ENCODE measurements at places on chromosomes 16 and 17. TPM values are rescaled to one million over a fixed set of nuclear protein-coding genes. Genes with fewer than 3 reads are reported as not detected.

Gene MILR1
- total RNA-seq: 0.46 TPM

Gene CRHR1
- not detected for total RNA-seq

Gene HIC1
- 42.6 TPM for total RNA-seq

Gene IRX5
- 0.57 TPM for total RNA-seq

Gene CACNB1
- 24.1 TPM for total RNA-seq

Gene ATP2C2
- not detected for total RNA-seq

Gene P2RX1
- 4.0 TPM for total RNA-seq

Gene KRTAP4-5
- not detected for total RNA-seq

Gene PYDC1
- total RNA-seq: not detected

Gene WFDC1
- not detected for total RNA-seq

Gene VAT1L
- not detected for total RNA-seq

Gene KRT27
- total RNA-seq: not detected

Gene IRX6
- total RNA-seq: not detected

Gene RNF167
- total RNA-seq: 112 TPM

Gene SDK2
- total RNA-seq: 0.07 TPM

Gene CD300E
- not detected for total RNA-seq

Gene PDIA2
- total RNA-seq: not detected

Gene BRIP1
- 16.4 TPM for total RNA-seq

Gene ASPHD1
- total RNA-seq: 2.2 TPM

Gene MPV17L
- 0.09 TPM for total RNA-seq

Gene TEDC2
- total RNA-seq: 34.6 TPM

Gene CCDC154
- total RNA-seq: 0.80 TPM

Gene BRD7
- 79.5 TPM for total RNA-seq

Gene ABI3
- 28.5 TPM for total RNA-seq

Gene SLC13A5
- total RNA-seq: not detected

Gene PIK3R5
- total RNA-seq: 46.8 TPM

Gene TMC6
- 240 TPM for total RNA-seq

Gene OR4D1
- total RNA-seq: 0.09 TPM

Gene SHISA9
- not detected for total RNA-seq

Gene SLC16A13
- total RNA-seq: 15.8 TPM

Gene MYO15A
- total RNA-seq: 0.64 TPM

Gene CHST4
- not detected for total RNA-seq

Gene BEAN1
- not detected for total RNA-seq

Gene KRTAP3-1
- not detected for total RNA-seq

Gene ZNF276
- 34.4 TPM for total RNA-seq

Gene KRT14
- total RNA-seq: not detected

Gene RBBP6
- total RNA-seq: 65.4 TPM

Gene PRAC1
- not detected for total RNA-seq

Gene CES4A
- total RNA-seq: 29.8 TPM

Gene CACNG4
- not detected for total RNA-seq

Gene PRCD
- not detected for total RNA-seq

Gene DYNLRB2
- total RNA-seq: not detected

Gene CES5A
- not detected for total RNA-seq

Gene SEC14L5
- not detected for total RNA-seq

Gene TBC1D3D
- 1.5 TPM for total RNA-seq

Gene DDX42
- 144 TPM for total RNA-seq

Gene HBA1
- total RNA-seq: not detected

All from activated T-helper 2 cell treated with anti-CD3 and anti-CD28 coated beads, Interferon-gamma antibody, Interleukin-2, Interleukin-4, amounts not matched to agents 10 μg/mL and 5 μg/mL and 100 μg/mL, durations not matched to agents 14 hours and 24 hours and 36 hours (primary cell).